ENCODE measurements at places on chromosomes 4 and X. TPM values are rescaled to one million over a fixed set of nuclear protein-coding genes. Genes with fewer than 3 reads are reported as not detected.

DNA sequence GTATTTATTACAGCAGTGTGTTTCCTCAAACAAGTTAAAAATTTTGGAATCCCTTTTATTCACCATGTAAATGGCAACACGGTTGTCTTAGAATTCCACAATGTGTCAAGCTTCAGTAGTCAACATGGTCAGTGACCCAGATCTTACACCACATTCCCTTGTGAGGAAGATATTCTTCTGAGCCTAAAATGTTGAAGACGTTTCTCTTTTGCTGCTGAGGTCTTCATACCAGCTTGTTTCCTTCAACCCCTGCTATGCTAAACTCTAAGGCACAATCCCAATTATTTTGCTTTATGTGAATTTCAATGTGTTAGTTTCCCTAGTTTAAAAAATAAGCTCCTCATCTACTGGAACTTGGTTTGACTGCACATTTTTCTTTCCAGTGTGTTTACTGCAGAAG, 17.6 kb upstream of the LDB2 start:
- DNase-seq = no peak

The SSX3 gene
- not detected for total RNA-seq

The DSPP gene
- total RNA-seq = not detected

GRCh38 chr4:52822972-52823701, 39.0 kb upstream of the RASL11B start:
- DNase-seq = peak; percentile 62

GRCh38 chr4:45580334-45580733, 543.5 kb downstream of the GABRG1 start:
- DNase-seq = no peak

GRCh38 chrX:74280759-74281158, 23.2 kb upstream of the ZCCHC13 start:
- DNase-seq = no peak

GRCh38 chr4:11741190-11741652, 312.5 kb upstream of the HS3ST1 start:
- DNase-seq = no peak

DNA sequence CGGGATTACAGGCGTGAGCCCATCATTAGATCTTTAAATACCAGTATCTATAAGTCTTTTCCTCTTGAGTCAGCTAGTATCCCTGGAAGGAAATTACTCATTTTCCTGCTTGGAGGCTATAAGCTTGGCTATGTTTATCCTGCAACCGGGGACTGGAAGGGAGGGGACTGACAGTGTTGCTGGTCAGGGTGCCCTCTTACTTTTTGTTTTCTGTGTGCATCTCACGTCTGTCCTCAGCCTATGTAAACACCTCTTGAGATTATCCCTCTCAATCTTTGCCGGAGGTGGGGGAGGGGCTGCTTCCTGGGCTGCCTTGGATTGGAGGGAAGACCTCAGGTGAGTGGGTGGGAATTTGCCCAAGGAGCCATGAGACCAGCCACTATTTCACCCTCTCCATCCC, 37.0 kb downstream of the HTT start:
- no peak for DNase-seq

Data from myocyte (in vitro differentiated cells).